ENCODE measurements at places on chromosomes 12 and 14.

DNA sequence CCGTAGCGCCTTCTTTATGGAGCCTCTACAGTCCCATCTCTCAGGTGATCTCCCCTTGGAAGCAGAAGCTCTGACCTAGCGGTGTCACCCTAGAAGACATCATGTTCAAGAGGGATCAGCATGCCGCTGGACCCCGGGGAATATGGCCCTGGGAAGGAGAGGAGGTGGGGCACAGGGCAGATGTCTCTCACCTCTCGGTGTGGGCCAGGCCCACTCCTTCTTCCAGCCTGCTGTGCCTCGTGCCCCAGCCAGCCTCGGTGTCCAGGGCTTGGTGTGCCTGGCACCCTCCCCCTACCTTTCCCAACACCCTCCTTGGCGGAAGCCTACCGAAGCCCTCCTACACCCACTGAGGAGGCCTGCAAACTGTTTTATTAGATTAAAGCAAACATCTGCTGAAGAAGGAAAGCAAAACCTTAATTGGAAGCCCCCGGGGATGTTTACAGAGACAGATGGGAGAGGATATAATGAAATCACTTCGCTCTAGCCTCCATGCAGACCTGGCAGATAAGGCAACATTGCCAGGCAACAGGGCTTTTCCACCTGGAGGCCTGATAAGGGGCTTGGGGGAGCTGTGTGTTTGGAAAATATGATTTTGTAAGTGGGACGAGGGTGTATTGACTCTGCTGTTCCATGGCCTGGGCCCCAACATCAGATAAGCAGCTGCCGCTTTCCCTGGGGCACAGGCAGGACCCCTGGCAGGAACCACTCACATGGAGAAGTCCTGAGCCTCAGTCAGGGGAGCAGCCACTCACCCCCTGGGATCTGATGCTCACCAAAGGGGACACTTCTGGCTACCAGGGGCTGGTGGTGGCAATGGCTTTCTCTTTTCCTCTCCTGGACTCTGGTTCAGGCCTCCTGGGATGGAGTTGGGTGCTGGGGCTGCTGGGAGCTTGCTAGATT, 5.7 kb upstream of the CHGA start:
- DNase-seq = no peak

- no peak for DNase-seq
Observed at GRCh38 chr12:42582050-42582449, 7.5 kb downstream of the PRICKLE1 start.

GRCh38 chr12:67916266-67916970, 72.8 kb upstream of the IFNG-AS1 start:
- no peak for DNase-seq

DNA sequence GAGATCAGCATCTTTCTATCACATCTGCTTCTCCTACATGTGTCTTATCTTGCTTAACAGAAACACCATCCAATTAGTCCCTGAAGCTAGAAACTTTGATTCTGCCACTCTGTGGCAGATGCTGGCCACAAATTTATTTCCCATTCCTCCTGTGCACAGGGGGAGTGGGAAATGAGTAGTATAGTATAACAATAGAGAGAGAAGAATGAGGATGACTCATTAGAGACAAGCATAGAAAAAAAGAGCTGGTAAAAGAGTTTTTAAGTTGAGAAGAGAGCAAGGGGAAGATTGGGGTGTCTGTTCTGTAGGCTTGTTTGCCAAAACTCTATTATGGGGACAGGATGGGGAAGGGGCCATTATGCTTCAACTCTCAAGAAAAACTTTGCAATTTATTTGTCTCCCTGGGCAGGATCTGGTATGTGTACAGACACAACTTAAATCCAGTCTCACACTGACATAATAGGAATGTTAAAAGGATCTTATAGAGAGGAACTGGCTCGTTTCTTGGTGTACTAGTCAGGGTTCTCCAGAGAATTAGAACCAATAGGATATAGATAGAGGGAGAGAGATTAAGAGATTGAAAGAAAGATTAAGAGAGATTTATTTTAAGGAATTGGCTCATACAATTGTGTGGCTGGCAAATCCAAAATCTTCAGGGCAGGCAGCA, 142.6 kb upstream of the CPSF6 start:
- no peak for DNase-seq

GRCh38 chr12:129659961-129660622, 243.7 kb downstream of the TMEM132D start:
- DNase-seq = peak; percentile 12

Measured in kidney epithelial cell (primary cell).